ENCODE measurements at places on chromosomes 1 and 21. TPM values are rescaled to one million over a fixed set of nuclear protein-coding genes. Genes with fewer than 3 reads are reported as not detected.

HPDL gene
- 0.79 TPM for total RNA-seq

ZBTB37 gene
- total RNA-seq: 37.1 TPM

- no peaks in the 10 kb centered on the region for H3K27me3 ChIP-seq
- no peak for DNase-seq
- no peaks in the 10 kb centered on the region for H3K36me3 ChIP-seq
These were observed 25.3 kb upstream of the ITLN1 start for GRCh38 chr1:160910170-160910750.

DNA sequence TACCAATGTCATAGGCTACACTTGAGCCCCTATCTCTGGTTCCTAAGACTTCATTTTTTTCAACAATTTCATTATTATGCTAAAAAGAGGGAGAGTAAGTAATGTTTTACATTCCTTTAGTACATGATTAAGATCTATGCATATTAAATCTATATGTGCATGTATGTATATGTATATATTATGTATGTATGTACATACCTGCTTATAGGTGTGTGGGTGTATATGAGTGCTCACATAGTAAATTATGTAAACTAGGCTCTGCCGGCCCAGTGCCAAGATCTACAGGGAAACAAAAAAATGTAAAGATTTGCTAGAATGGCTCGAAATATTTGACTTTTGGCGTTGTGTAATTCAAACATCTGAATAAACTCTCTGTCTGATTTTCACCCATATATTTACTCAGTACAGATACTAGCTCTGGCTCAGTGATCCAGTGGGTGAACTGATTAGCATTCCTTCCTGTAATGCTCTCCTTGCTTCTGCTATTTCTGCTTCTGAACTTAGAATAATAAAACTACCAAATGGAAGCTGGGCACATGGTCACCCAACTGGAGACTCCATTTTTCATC, 113.1 kb upstream of the FGGY start:
- no peak for DNase-seq
- H3K27ac ChIP-seq: no peak overlapping the region
- no peak overlapping the region for H3K4me3 ChIP-seq
- H3K4me1 ChIP-seq: no peaks in the 10 kb centered on the region
- H3K27me3 ChIP-seq: no peaks in the 10 kb centered on the region

DNA sequence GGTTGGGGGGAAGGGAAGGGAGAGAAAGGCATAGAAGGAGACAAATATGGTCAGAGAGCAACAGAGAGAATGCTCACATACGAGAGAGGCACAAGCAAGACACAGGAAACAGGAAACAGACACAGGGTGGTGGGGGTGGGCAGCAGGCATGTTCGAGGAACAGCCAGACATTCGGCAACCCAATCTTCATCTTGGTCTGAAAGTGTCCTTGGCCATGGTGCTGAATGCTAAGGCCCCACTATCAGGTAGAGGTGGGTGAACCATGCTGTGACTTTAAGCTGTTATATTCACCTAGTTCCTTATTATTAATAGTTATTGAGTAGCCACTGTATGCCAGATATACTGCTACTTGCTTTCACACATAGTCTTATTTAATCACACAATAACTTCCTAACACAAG, 109.2 kb downstream of the DDX20 start:
- H3K36me3 ChIP-seq: no peaks in the 10 kb centered on the region
- H3K4me1 ChIP-seq: peaks cover 6% of the 10 kb centered on the region
- no peak overlapping the region for H3K27ac ChIP-seq
- H3K27me3 ChIP-seq: peaks cover 40% of the 10 kb centered on the region

DNA sequence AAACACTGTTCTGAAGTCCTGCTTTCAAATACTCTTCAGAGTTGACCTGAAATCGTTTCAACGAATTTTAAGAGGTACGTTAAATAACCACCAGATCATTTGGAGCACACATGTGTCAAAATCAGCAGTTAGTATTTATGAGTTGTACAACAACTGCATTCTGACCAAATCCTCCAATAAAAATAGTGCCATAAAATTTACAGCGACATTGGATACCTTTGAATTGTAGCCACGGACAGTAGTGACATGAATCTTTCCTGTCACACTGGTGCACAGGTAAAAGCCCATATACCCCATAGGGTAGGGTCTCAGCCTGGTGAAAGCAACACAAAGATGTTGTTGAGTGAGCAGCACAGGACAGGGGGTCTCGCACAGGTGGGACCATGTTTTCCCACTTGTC, 121.5 kb downstream of the CLIC6 start:
- DNase-seq: no peak
- no peak overlapping the region for H3K27ac ChIP-seq
- H3K36me3 ChIP-seq: peaks cover 27% of the 10 kb centered on the region
- no peak overlapping the region for H3K4me3 ChIP-seq
- no peaks in the 10 kb centered on the region for H3K27me3 ChIP-seq

DNA sequence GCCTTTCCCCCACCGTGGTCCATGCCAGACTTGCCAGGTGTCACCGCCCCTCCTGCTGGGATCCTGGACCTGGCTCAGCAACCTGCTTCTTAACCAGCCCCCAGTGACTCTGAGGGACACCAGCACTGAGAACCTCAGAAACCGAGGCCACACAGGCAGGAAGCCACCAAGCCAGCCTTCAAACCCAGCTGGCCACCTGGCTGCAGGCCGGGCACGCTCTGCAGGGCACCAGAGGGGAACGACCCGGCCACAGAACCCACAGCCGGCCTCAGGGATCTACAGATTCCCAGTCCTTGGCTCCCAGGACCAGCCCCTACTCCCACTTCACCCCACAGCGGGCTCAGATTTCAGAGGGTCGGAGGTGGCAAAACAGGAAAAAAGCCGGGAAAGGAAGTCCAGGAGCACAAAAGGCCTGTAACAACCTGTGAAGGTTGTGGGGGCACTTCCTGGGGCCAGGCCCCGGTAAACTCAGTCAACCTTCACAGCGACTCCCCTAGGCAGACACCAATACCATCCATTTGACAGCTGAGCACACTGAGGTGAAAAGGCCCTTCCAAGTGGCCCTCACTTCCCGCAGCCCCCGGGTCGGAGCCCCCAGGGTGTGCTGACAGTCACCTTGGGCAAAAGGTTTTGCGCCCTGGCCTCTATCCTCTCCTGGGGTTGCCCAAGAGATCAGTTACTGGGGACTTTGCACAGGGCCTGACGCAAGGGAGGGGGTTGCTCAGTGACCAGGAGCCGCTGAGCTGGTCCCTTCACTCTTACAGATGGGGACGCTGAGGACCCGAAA, 14.1 kb downstream of the RUNX3 start:
- H3K4me1 ChIP-seq: peaks cover 27% of the 10 kb centered on the region
- DNase-seq: no peak
- no peaks in the 10 kb centered on the region for H3K27me3 ChIP-seq
- no peak overlapping the region for H3K27ac ChIP-seq
- peaks cover 1% of the 10 kb centered on the region for H3K36me3 ChIP-seq

- no peaks in the 10 kb centered on the region for H3K36me3 ChIP-seq
- peak overlapping the region; percentile 61 for H3K27ac ChIP-seq
- H3K4me3 ChIP-seq: peak overlapping the region; percentile 60
- H3K4me1 ChIP-seq: peaks cover 49% of the 10 kb centered on the region
- no peaks in the 10 kb centered on the region for H3K27me3 ChIP-seq
These were observed 106.9 kb downstream of the ZNF281 start for GRCh38 chr1:200302921-200303290.

DNA sequence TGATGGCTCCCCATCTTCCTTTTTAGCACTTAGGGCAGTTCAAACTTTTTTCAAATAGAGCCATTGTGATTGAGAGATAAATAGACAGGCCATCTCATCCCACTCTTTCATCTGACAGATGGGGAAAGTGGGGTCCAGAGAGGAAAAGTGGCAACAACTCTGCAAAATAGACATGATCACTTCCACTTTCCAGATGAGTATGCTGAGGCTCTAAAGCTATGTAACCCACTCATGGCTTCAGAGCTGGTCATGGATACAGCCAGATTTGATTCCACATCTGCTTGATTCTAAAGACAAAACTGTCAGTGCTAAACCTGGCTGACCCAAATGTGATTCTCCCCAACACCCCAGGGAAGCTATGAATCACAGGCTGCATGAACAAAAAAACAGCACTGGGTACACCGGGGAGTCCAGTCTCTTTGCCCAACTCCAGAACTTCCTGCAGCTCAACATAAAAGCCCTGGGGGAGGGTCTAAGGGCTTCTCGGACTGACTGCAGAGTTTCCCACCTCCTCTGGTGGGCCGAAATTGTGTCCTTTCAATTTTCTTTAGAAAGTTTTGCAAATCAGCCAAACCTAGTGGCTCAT, 59.3 kb downstream of the PLPP3 start:
- H3K4me1 ChIP-seq: peaks cover 36% of the 10 kb centered on the region
- H3K4me3 ChIP-seq: no peak overlapping the region
- H3K27me3 ChIP-seq: no peaks in the 10 kb centered on the region
- no peaks in the 10 kb centered on the region for H3K36me3 ChIP-seq
- DNase-seq: no peak

DNA sequence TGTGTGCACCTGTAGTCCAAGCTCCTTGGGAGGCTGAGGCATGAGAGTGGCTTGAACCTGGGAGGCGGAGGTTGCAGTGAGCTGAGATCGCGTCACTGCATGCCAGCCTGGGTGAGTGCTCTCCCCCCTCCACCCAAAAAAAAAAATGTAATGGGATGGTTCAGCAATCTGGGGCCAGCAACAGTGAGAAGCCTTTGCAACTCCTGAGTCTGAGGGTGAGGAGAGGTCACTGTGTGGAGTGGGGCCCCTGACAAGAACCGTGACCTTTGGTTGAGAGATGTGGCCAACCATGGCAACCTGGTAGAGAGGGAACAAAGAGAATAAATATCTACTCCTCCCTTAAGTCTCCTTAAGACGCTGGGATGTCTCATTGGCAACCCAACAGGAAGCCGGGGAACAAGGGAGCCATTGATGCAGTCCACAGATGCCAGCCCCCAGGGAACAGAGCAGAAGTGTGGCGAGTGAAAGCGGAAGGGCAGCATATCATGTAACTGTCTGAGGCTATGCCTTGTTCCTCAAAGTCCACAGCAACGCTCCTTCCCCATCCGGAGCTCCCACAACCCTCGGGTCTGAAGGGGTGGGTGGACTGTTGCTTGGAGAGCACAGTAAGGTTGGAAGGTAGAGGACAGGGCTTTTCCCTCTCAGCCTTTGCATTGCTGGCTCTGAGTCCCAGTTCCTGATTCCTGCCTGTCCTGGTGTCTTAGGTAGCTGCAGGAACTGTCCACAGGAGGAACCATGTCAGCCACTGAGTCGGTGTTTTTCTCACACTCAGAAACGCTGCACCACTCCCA, 8.3 kb downstream of the TRNP1 start:
- H3K27me3 ChIP-seq: peaks cover under 1% of the 10 kb centered on the region
- peak overlapping the region; percentile 37 for H3K4me3 ChIP-seq
- peak overlapping the region; percentile 35 for H3K27ac ChIP-seq
- DNase-seq: peak; percentile 86
- H3K4me1 ChIP-seq: peaks cover 34% of the 10 kb centered on the region

DNA sequence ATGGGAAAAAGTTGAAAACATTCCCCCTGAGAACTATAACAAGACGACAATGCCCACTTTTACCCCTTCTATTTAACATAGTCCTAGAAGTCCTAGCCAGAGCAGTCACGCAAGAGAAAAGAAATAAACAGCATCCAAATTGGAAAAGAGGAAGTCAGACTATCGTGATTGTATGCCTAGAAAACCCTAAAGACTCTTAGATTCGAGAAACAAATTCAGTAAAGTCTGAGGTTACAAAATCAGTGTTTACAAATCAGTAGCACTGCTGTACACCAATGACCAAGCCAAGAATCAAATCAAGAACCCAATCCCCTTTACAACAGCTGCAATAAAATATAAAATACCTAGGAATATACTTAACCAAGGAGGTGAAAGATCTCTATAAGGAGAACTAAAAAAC, 72.4 kb downstream of the POU2F1 start:
- no peak overlapping the region for H3K27ac ChIP-seq
- H3K4me3 ChIP-seq: no peak overlapping the region
- no peaks in the 10 kb centered on the region for H3K27me3 ChIP-seq
- no peaks in the 10 kb centered on the region for H3K36me3 ChIP-seq
- H3K4me1 ChIP-seq: no peaks in the 10 kb centered on the region

Data from B cell (primary cell).